Astrocyte (in vitro differentiated cells and primary cell): ENCODE measurements at places on chromosomes 4 and X.

- H3K4me1 ChIP-seq = no peaks in the 10 kb centered on the region
- DNase-seq = no peak
- H3K27me3 ChIP-seq = no peaks in the 10 kb centered on the region
- no peak overlapping the region for H3K4me3 ChIP-seq
- H3K27ac ChIP-seq = no peak overlapping the region
These were observed 10.6 kb downstream of the SYTL4 start for GRCh38 chrX:100721328-100721727.

- H3K36me3 ChIP-seq = no peaks in the 10 kb centered on the region
- H3K4me1 ChIP-seq = peaks cover 10% of the 10 kb centered on the region
- no peaks in the 10 kb centered on the region for H3K27me3 ChIP-seq
- no peak overlapping the region for H3K27ac ChIP-seq
- no peak overlapping the region for H3K4me3 ChIP-seq
- DNase-seq = no peak
These were observed 23.2 kb downstream of the TMSB4X start for GRCh38 chrX:12997906-12998687.

DNA sequence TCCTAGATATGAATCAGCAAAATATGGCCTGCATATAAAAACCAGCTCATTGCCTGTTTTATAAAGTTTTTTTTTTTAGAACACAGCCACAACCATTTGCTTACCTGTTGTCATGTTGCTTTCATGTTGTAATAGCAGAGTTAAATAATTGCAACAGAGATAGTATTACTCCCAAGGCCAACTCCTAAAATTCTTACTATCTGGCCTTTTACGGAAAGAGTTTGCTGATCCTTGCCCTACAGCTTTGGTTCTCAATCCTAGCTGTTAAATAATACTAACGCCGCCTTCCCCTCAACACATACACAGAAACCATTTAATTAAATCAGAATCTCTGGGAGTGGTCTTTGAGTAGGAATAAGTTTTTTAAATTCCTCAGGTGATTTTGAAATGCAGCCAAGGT lies 231.3 kb upstream of the TET2 start:
- no peak for DNase-seq
- no peaks in the 10 kb centered on the region for H3K27me3 ChIP-seq
- H3K4me3 ChIP-seq = no peak overlapping the region
- H3K4me1 ChIP-seq = no peaks in the 10 kb centered on the region
- H3K36me3 ChIP-seq = no peaks in the 10 kb centered on the region
- no peak overlapping the region for H3K27ac ChIP-seq

DNA sequence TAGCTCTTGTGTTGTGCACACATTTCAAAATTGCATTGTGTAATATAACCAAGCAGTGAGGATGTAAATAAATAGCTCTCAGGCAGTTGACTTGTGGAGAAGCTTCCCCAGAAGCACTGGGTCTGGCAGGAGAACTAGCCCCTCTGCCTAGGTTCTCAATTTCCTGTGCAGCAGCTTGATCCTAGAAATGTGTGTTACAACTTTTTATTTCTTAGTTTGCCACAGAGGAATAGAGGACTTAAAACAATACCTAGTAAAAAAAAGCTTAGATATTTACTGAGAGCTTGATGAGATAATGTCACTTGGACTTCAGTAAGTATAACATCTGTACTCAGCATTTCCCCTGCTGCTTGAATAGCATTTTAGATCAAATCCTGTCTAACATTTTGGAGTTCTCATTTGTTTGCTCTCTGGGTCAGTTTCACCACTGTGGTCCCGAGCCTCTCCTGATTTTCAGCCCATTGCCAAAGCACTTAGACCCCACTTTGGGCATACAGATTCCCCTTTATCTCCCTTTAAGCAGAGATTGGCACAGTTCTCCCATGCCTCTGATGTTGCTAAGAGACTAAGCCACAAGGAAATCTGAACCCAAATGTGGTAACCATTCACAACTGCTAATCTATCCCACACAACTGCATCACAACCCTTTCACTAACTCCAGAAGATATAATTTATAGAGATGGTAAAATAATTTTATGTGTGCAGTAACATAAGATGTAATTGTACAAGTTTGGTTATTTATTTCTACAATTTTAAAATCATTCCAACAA lies 98.2 kb upstream of the NRK start:
- no peaks in the 10 kb centered on the region for H3K27me3 ChIP-seq
- H3K4me1 ChIP-seq = no peaks in the 10 kb centered on the region
- H3K4me3 ChIP-seq = no peak overlapping the region
- no peak for DNase-seq
- H3K27ac ChIP-seq = no peak overlapping the region

- no peak overlapping the region for H3K4me3 ChIP-seq
- H3K36me3 ChIP-seq = no peaks in the 10 kb centered on the region
- peaks cover 4% of the 10 kb centered on the region for H3K4me1 ChIP-seq
- no peak overlapping the region for H3K27ac ChIP-seq
- no peak for DNase-seq
These were observed 1.7 kb downstream of the KCNIP4 start for GRCh38 chr4:21946858-21947257.

DNA sequence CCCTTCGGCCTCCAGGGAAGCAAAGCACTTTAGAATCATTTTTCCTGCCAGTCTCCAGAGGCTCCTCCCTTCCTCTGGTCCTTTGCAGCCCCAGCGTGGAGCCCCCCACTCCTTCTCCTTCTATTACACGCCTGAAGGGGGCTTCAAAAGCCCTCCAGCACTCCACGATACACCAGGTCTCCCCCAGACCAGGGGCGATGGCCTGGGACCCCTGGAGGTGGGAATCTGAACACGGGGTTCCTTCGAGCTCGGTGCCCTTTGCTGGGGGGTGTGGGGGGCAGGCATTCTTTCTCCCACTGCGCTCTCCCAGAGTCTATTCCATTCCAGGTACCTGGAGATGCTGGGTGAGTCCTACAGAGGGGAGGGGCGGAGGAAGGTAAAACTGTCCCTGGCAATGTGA lies 97.6 kb downstream of the HMX1 start:
- no peak overlapping the region for H3K4me3 ChIP-seq
- H3K4me1 ChIP-seq = no peaks in the 10 kb centered on the region
- no peaks in the 10 kb centered on the region for H3K27me3 ChIP-seq
- H3K36me3 ChIP-seq = no peaks in the 10 kb centered on the region
- DNase-seq = no peak

GRCh38 chr4:26032630-26033317 lies 118.8 kb downstream of the SMIM20 start:
- no peaks in the 10 kb centered on the region for H3K27me3 ChIP-seq
- H3K27ac ChIP-seq = peak overlapping the region; percentile 58
- H3K4me1 ChIP-seq = peaks cover 19% of the 10 kb centered on the region

DNA sequence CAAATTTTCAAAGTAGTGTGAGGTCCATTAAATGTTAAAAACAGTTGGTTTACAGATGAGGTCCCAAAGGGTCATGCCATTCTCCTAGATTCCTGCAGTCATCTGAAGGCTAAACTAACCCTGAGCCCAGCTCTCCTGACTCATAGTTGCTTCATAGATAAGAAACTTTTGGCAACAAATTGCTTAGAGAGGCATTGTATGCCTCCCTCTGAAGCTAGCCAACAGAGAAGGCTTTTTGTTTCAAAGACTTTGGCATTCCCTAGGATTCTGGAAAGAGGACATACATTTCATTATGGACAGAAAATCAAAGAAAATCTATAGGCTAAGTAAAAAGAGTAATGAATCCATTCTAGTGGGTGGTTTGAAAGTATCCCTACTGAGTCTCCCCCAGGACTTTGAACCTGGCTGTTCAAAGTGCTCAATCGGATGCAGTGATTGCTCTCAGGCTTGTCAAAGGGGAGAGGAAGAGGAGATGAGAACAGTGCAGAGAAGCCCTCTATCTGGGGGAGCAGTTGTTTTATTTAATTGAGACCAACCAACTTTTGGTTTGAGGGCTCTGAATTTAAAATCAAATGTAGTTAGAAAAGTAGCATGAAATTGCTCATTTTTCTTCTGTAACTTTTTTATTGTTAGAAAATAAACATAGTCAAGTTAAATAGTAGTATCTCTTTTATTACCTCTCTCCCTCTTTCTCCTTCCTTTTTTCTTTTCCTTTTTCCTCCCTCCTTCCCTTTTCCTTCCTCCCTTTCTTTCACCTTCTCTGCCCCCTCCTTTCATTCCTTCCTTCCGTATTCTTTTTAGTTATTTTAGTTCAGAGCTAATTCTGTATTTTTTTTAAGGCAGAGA lies 72.3 kb upstream of the ZNF518B start:
- H3K27ac ChIP-seq = no peak overlapping the region
- DNase-seq = no peak
- H3K36me3 ChIP-seq = no peaks in the 10 kb centered on the region
- H3K4me3 ChIP-seq = no peak overlapping the region
- H3K27me3 ChIP-seq = no peaks in the 10 kb centered on the region
- H3K4me1 ChIP-seq = peaks cover 4% of the 10 kb centered on the region

DNA sequence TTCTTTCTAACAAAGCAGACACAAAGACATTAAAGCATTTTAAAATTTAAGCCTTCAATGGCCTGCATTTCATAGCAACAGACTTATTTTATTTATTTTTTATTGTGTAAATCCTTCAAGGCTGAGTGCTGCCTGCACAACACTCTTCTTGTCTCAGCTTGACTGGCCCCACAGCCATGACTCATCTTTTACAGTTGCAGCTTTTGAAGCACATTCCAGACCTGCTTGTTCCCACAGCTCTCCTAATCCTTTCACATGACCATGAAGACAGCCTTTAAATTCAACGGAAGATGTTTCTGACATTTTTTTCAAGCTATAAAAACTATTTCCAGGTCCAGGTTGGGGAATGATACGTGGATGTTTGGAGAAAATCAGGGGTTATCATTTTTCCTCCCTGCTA lies 276.9 kb upstream of the TACR3 start:
- no peaks in the 10 kb centered on the region for H3K36me3 ChIP-seq
- no peaks in the 10 kb centered on the region for H3K27me3 ChIP-seq
- peak; percentile 86 for DNase-seq

GRCh38 chrX:118497180-118497818 lies 1.7 kb downstream of the DOCK11 start:
- peaks cover 9% of the 10 kb centered on the region for H3K4me1 ChIP-seq
- H3K27me3 ChIP-seq = no peaks in the 10 kb centered on the region
- DNase-seq = no peak
- no peaks in the 10 kb centered on the region for H3K36me3 ChIP-seq
- no peak overlapping the region for H3K4me3 ChIP-seq
- H3K27ac ChIP-seq = no peak overlapping the region

- H3K4me3 ChIP-seq = no peak overlapping the region
- peak; percentile 82 for DNase-seq
- H3K4me1 ChIP-seq = peaks cover 20% of the 10 kb centered on the region
These were observed 260.5 kb downstream of the RAPGEF2 start for GRCh38 chr4:159363361-159363760.

GRCh38 chr4:134382478-134383227 lies 181.1 kb upstream of the PABPC4L start:
- no peaks in the 10 kb centered on the region for H3K4me1 ChIP-seq
- no peaks in the 10 kb centered on the region for H3K36me3 ChIP-seq
- H3K4me3 ChIP-seq = no peak overlapping the region
- DNase-seq = no peak
- H3K27ac ChIP-seq = no peak overlapping the region
- H3K27me3 ChIP-seq = no peaks in the 10 kb centered on the region

DNA sequence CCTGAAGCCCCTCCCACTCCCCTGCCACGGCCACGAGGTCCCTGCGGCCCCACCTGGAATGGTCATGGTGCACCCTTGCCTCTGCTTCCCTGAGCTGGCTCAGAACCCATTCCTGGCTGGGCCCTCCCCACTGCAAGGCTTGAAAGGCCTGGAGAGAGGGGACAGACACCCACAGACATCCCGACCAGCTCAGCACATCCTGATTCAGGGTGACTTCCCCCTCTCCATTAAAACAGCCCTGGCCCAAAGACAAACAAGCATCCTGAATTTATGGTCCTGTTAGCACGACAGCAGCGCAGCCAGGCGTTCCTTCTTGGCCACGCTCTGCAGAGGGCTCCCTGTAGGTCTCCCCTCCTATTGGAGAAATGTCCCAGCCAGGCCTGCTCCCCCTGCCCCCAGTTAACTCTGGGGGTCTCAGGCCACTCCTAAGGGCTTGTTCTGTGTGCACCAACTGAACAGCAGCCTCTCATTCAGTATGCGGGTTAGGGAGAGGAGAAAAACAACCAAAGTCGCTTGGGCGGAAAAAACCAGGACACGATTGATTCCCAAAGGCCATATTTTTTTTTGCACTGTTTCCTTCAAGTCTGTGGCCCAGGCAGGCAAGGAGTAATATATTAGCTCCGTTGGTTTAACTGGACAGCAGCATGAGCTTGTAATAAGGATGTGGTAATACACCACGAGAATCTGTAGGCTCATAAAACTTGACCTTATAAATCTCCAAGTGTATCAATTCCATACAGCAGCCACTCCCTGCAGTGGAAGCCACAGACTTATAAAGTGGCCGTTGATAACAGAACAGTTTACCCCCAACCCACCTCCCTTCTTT lies 106.7 kb upstream of the MSX1 start:
- H3K36me3 ChIP-seq = no peaks in the 10 kb centered on the region
- H3K27ac ChIP-seq = no peak overlapping the region
- H3K27me3 ChIP-seq = peaks cover 29% of the 10 kb centered on the region

- H3K4me1 ChIP-seq = no peaks in the 10 kb centered on the region
- H3K36me3 ChIP-seq = no peaks in the 10 kb centered on the region
- no peak for DNase-seq
- H3K4me3 ChIP-seq = no peak within 1 kb of the TSS
- no peaks in the 10 kb centered on the region for H3K27me3 ChIP-seq
- H3K27ac ChIP-seq = no peak within 1 kb of the TSS
These were observed at the start of gene ERAS for GRCh38 chrX:48826135-48826875. Gene ERAS, plus strand, starts transcription at chrX:48826513. Its CDS starts 2,611 bp downstream, at chrX:48829124.

DNA sequence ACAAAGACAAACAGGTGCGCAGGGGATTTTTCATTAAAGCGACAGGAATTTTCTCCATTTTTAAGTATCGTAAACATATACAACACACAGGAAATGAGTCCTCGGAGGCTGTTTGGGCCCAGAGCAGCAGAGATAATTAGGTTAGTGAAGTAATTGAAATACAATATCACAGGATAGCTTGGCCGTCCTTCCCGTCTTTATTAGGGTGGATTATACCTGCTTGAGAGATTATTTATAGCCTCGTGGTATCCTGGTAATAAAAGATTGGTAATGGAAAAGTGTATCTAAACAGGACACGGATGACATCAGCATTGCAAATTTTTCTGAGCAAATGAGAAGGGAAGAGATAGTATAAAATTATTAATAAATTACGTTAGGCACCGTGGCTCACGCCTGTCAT lies 68.2 kb downstream of the CRLF2 start:
- no peaks in the 10 kb centered on the region for H3K27me3 ChIP-seq
- no peaks in the 10 kb centered on the region for H3K4me1 ChIP-seq
- DNase-seq = no peak
- H3K4me3 ChIP-seq = no peak overlapping the region

- H3K27ac ChIP-seq = peak overlapping the region; percentile 72
- H3K4me1 ChIP-seq = no peaks in the 10 kb centered on the region
- H3K27me3 ChIP-seq = no peaks in the 10 kb centered on the region
- DNase-seq = no peak
- H3K36me3 ChIP-seq = no peaks in the 10 kb centered on the region
- H3K4me3 ChIP-seq = peak overlapping the region; percentile 94
These were observed 529 bp upstream of the UBA6 start for GRCh38 chr4:67701517-67701850.
